ENCODE measurements at places on chromosomes 1 and 21. TPM values are rescaled to one million over a fixed set of nuclear protein-coding genes. Genes with fewer than 3 reads are reported as not detected.

The TTLL7 gene
- total RNA-seq, result 0.75 TPM

DNA sequence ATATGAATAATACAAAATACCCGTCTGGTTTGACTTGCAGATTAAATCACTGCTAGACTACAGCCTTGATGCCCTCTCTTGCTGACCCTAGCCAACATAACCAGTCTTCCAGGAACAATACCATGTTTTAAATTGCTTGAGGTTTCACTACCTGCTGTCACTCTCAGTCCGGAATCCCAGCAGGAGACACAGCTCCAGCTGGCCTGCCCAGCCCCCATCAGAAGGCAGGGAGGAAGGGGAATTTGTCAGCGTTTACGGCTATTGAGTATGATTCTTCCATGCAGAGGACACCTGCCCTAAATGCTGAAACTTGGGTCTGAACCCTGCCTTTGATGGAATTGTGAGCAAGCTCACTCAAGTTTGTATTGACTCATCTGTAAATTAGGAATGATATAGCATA lies 33.0 kb downstream of the ZNF496 start:
- DNase-seq, result no peak

The LCE1A gene
- total RNA-seq, result not detected

DNA sequence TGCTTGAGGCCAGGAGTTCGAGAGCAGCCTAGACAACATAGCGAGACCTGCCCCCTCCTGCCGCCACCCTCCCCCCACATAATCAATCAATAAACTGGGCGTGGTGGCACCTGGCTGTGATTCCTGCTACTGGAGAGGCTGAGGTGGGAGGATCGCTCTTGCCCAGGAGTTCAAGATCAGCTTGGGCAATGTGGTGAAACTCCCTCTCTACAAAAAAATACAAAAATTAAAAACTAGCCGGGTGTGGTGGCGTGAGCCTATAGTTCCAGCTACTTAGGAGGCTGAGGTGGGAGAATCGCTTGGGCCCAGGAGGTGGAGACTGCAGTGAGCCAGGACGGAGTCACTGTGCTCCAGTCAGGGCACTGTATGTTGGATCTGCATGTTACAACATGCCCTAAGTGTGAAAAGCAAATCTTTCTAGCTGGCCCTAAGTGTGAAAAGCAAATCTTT lies 7.0 kb upstream of the MDM4 start:
- no peak for DNase-seq

- DNase-seq, result no peak
These were observed 22.9 kb downstream of the TRIM11 start for GRCh38 chr1:228383773-228384172.

DNA sequence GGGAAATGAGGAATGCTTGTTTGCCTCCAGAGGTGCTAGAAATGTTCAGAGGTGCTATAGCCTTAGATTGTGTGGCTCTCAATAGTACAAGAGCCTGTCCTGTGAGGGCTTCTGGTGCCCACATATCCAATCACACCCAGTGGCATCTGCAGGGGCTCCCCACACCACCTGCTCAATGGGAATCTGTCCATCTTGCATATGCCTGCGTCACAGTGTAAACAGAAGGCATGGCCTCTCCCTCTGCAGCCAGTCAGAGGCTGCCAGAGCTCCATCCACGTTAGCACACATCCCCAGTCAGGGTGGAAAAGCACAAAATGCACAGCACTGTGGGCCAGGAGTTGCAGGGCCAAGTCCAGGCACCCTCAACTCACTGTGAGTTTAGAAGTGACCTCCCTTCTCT lies 113.6 kb upstream of the GRIK3 start:
- no peak for DNase-seq

The ATP6V1G3 gene
- 4.7 TPM for total RNA-seq

DNA sequence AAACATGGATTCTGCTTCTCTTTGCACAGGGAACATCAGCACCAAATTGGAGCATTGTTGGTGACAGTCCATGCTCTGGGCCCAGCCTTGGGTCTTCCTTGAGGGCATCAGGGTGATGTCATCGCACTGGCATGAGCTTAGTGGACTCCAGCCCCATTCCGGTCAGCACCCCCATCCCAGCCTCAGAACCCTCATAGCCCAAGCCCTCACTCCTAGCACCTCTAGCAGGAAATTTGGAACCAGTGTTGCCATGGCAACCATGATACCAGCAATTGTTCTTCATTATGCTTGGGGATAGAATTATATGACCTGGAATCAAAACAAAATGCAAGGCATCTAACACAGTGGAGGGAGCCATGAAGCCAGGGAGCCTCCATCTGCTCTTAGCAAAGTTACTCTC lies 83.1 kb downstream of the VWA5B1 start:
- DNase-seq, result no peak

GRCh38 chr1:70963374-70963773 lies 84.2 kb downstream of the PTGER3 start:
- no peak for DNase-seq

- no peak for DNase-seq
These were observed 25.5 kb upstream of the CCSAP start for GRCh38 chr1:229368347-229368746.

GRCh38 chr1:22030473-22030872 lies 22.0 kb upstream of the CDC42 start:
- no peak for DNase-seq

DNA sequence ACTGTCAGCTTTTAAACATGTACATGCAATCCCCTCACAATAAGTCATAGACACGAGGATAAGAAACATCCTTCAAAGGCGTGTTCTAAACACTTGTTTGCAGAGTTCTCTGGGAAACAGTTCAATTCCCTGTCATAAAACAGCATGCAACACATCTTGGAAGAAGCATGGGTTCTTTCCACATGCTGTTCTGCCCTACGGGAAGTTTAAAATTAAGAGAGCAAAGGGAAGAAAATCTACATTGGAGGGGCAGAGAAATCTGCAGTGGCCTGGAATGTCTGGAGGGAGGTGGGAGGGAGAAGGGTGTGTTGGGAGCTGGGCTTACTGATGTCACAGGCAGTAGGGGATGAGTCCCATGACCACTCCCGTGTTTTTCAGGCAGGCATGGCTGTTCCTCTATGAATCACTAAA lies 98.3 kb upstream of the SLC2A1 start:
- DNase-seq, result no peak

The SMAP2 gene
- total RNA-seq, result 7.5 TPM

The RAB42 gene
- total RNA-seq, result 2.9 TPM

The S100A5 gene
- not detected for total RNA-seq

DNA sequence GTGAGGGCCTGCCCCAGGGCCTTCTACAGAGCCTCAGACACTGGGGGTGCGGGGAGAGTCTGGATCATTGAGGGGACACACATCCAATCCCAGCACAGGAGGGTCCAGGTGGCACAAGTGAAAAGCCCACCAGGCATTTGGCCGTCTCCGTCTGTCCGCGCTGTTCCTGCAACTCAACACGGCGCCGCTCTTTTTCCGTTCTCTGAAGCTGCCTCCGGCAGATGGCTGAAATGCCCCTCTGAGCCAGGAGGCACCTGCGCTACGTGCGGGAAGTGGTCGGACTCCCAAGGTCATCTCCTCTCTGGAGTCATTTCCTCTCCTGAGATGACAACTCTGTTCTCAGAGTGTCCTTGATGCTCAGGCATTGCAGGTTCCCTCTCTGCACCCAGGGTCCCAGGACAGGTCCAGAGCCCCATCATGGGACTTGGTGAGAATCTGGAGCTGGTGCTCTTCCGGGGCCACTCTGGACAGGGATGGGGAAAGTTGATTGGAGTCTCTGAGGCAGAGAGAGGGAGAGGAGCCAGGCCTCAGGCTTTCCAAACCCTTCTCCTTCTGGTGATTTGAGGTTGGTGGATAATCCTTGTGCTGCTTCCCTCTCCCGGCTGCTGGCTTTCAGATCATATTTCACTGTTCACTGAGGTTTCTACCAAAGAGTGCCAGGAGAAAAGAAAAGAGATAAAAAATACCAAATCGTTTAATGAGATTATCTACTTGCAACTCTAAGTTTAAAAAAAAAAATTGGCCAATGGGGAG lies 14.0 kb upstream of the MIXL1 start:
- no peak for DNase-seq

DNA sequence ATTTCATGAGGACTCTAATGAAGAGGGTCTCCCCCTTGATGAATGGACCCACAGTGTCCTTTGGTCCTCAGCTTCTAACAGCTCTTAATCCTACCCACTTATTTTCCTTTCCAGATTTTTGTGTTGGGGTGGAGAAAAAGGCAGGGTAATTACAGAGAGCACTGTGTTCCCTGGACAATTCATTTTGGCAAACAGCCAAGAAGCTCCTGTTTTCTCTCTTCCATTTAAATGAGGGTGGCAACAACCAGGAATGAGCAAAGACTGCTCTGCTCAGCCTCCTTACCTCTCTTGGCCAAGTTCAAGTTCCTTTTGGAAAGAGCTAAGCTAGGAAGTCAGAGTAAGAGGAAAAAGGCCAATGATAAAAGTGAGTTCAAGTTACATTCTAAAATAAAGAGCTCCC lies 11.9 kb downstream of the XKR8 start:
- DNase-seq, result no peak

DNA sequence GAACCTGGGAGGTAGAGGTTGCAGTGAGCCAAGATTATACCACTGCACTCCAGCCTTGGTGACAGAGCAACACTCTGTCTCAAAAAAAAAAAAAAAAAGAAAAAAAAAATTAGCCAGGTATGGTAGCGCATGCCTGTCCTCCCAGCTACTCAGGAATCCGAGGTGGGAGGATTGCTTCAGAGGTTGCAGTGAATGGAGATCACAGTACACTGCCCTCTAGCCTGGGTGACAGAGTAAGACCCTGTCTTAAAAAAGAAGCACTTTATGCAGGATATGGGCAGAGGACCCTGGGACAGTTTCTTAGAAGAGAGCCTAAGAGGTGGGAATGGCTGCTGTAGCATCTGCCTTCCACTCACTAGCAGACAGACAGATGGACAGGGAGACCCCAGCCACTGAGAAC lies 23.0 kb downstream of the IQGAP3 start:
- DNase-seq, result peak; percentile 21

DNA sequence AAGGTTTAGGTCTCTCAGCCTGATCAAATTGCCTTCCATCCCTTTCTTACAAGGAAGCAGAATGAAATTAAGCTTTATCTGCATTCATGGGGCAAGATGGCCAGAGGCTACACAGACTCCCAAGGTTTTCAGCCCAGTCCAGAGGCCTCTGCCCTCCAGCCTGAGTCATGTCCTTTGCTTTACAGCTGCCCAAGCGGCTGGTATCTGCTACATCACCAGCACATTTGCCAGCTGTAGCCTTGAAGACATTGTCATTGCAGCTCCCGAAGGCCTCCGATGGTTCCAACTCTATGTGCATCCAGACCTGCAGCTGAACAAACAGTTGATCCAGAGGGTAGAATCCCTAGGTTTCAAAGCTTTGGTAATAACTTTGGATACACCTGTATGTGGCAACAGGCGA lies 16.0 kb downstream of the HAO2 start:
- DNase-seq, result no peak

- DNase-seq, result peak; percentile 70
These were observed 9.2 kb upstream of the CDC42 start for GRCh38 chr1:22043198-22043769.

GRCh38 chr1:184740344-184740743 lies 14.3 kb downstream of the EDEM3 start:
- DNase-seq, result no peak

DNA sequence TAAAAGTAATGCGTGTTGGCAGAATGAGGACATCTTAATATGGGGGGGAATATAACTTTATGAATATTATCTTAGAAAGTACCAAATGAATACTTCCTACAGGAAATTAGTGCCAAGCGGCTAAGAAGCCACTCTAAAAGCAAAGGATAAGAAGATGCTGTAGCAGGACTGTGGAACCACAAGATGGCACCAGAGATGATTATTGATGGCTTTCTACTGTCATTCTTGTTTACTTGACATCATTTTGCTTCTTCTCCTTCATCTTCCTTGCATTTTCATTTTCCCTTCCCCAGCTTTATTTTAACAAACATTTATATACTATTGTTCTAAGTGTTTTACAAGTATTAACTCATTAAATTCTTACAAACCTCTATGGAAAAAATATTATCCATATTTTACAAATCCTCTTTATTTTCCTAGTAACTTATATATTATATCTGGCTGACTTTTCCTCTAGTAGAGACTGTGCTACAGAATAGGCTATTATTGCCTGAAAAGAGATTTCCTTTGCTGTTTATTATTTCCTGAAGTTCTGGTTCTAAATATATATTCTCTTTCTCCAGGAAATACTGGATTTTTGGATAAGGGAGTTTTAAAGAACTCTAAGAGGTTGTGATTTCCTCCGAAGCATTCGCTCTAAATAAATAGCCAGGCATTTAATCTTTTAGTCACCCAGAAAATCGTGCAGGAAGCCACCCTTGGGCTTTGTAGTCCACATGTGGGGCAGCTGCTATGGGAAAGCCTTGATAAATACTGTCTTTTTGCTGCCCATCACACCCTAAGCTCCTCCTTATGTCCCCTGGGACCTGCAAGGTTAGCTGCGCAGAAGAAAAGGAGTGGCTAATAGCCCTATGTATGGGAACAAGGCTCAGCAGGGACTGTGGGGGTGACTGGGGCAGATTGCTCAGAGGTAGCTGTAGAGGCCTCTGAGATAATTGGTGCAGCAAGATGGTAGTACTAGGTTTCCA lies 69.8 kb downstream of the TPR start:
- DNase-seq, result no peak

The MSH4 gene
- 0.49 TPM for total RNA-seq

DNA sequence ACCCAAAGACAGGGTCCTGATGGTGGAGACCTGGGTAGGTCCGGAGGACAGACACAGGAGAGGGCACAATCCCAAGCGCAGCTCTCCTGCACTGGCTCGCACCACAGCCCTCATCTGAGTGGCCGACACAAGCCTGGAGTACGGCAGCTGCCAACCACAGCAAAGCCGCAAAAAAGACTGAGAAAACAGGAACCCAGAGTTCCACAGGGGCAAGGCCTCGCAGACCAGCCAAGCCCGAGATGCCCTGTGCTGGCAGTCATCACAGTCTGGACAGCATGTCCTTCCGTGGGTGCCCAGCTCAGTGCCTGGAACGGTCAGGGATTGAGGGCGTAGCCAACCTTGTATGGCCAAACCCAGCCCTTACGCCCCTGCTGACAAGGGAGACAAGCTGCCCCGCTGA lies 11.4 kb downstream of the ZBTB48 start:
- no peak for DNase-seq

GRCh38 chr1:46187106-46187869 lies 10.9 kb downstream of the POMGNT1 start:
- DNase-seq, result no peak

The GREM2 gene
- 0.51 TPM for total RNA-seq

DNA sequence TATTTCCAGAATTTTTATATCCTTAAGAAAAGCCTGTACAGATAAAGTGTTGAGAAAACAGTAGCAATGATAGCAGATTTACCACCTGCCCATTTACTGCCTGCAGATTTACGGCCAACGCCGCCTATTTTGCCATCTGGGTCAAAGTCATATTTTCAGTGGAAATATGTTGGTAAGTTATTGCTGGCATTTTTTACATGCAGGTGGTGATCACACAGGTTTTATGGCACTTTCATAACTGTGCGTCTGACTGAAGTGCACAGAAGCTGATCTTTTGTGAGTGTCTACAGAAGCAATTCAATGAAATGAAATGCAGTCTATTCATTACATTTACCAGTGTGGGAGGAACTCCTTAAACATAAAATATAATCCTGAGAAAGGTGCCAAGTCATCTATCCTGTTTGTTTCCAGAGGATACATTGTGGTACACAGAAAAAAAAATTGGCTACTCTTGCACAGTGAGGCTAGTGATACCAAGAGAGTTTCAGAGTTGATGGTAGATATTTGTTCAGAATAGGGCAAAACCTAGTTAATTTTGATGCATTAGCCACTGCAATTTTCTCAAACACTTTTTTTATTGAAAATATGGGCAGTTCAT lies 458.5 kb downstream of the NEGR1 start:
- no peak for DNase-seq

GRCh38 chr1:193581341-193581740 lies 394.9 kb upstream of the B3GALT2 start:
- no peak for DNase-seq
